HS-5 (cell line): ENCODE measurements at places on chromosomes 16 and 17.

- no peak for DNase-seq
Measured at GRCh38 chr16:14101415-14101814, 30.3 kb downstream of the MRTFB start.

- DNase-seq: no peak
Measured at GRCh38 chr17:55567240-55568214, 56.3 kb upstream of the SMIM36 start.

DNA sequence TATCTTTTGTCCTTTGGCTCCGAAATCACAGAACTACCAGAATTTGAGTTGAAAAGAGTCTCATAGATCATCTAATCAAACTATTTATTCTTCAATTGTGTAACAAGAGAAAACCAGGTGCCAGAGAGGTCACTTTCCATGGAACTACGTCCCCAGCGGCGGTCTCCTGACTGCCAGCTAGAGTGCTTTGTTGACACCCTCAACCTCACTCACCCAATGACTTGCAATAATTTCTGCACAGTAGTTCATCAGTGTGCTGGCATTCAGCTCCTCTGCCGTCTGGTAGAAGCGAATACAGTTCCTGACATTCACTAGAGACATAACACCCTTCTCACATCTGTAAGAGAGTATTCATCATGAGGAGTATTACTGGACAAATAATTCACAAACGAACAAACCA is 54.2 kb downstream of the ANKFY1 start:
- no peak for DNase-seq

GRCh38 chr16:35431829-35432663 is 1972.6 kb downstream of the TP53TG3F start:
- no peak for DNase-seq

- DNase-seq: no peak
Measured at GRCh38 chr16:71811261-71811803, 2.7 kb upstream of the AP1G1 start.

DNA sequence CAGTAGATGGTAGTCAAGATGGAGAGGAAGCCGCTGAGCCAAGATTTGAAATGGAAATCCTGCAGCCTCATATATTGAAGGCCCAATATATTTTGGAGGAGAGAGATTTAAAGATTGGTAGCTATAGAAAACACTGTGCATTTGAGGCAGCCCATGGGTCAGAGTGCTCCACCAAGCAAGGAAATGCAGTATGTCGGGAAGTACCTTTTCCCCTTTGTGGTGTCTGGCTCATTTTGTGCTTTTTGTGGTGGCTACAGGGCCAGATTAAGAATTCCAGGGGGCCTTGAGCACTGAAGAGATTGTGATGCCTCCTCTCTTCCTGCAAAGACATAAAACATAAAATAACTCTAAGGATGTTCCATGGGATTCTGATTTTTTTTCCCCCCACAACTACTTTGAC is 39.6 kb downstream of the CDRT15 start:
- no peak for DNase-seq

DNA sequence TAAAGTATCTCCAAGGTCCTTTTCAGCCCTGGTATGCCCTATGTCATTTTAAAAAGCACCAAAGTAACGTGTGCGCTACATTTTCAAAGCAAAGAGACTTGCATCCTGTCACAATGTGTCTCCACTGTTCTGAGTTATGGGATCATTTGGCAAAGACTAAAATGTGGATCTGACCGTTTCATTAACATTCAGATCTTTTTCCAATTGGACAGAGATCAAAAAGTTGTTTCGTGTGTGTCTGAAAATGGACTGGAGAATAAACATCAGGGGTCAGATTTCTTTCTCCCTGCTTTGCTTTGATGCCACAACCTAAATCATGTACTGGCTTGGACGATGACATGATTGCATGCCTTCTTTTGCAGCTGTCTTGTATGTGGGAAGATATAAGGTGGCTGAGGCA is 136.0 kb upstream of the NOG start:
- DNase-seq: no peak

DNA sequence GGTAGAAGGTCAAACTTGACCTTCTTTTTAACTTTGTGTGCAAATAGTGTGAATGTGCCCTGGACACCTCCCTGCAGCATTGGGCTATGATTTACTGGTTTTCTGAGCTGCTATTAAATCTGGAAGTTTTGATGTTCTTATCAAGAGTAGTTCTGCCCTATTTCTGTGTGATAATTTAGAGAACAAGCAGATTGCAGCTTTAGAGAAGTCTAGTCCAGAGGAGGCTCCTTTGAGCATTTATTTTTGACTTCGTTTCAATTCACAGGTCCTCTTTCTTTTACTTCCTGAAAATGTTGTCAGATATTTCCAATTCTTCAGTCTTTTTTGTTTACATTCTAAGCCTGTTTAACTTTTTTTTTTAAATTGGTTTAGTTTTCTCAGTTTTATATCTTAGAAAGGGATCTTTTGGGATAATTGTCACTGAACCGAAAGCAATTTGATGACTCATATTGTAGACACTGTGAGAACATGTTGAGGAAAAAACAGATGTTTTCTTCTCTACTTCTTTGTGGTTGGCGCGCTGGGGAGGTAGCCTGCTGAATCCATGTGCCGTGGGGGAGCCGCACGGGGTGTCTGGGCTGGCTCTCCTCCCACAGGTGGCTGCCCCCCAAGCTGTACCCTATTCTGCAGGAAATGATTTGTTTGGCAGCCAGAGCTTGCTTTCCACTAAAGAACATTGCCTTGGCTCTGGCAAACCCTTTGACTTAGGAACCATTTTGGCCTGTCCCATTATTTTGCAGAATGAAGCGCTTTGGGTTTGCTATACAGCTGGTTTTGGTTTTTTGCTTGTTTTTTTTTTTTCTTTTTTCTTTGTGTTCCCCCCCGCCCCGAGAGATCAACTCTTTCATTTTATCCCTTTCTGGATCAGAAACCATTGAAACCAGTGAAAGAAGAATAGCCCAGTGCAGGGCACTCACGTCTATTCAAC is 53.4 kb downstream of the MFSD11 start:
- peak; percentile 28 for DNase-seq

- DNase-seq: no peak
Measured at GRCh38 chr17:9343516-9343915, 232.1 kb downstream of the STX8 start.

DNA sequence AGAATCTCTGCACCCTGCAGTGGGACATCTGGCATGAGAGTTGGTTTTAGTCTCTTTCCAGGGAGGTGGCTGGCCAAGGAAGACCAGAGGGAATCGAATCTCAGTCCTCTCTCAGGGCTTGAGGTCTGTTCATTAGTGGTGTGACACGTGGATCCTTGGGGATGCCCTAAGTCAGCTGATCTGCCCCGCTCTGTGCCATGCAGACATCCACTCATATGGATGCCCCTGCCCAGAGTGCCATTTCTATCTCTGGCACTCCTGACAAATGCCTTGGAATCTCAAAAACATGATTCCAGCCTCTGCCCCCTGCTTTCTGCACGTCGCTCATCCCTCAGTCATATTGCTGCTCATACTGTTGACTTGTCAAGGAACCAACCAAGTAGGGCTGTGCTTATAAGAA is 38.8 kb downstream of the WSCD1 start:
- DNase-seq: no peak

DNA sequence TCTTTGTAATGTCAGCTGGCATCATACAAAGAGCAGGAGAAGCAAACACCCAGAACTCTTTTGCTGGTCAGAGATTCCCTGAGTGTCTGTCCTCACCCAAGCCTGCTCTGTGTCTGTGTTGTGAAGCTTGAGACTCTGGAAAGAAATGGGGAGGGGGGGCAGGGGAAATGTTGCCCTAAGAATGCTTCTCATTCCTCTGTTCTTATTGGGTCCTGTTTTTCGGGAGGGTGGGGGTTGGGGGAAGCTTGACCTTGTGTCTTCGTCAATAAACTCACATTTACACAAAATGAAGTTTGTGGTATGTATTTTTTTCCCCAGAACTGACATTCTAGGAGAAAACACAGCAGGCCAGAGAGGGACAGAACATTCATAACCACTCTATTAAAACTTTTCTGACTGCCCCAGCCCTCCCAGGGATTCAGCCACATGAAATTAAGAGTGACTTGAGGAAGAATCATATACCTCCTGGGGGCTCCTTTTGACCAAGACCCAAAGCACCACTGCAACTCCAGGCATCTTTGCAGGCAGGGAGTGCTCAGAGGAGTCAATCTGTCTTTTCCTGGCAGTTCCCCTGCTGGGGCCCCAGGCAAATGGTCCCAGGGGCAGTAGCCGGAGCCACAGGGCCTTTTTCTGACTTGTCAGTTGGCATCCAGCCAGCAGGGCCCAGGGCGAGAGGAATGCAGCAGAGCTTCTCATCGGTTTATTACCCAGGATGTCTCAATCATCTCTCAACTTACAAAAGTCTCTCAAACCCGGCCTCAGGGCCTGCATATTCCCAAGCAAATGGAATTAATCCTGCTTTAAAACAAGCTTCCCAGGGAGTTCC is 5.1 kb upstream of the RASL10B start:
- DNase-seq: peak; percentile 48

DNA sequence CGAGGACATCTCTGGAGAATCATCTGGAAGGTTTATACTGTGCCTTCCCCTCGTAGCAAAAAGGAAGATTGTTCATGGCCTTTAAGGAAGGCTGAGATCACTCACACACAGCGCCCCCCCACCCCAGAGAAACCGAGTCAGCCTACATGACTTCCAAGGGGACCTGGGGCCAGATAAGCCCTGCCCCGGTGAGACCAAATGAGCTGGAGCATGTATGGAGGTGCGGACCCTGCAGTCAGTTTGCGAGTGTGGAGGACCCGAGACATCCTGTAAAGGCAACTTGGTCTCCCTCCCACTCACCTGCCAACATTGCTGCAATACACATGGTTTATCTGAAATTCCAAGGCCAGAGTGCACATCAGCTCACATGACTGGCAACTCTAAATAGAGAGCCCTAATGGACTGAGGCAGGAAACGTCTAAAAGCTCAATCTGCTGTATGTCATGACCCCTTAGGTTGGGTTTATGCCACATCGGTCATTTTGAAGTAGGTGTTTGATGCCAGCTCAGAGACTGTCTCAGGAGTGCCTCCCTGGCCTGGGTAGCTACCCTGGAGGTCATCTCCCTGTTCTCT is 233.6 kb downstream of the CPPED1 start:
- no peak for DNase-seq

- peak; percentile 36 for DNase-seq
Measured at GRCh38 chr17:69286257-69286656, 40.7 kb downstream of the ABCA5 start.

DNA sequence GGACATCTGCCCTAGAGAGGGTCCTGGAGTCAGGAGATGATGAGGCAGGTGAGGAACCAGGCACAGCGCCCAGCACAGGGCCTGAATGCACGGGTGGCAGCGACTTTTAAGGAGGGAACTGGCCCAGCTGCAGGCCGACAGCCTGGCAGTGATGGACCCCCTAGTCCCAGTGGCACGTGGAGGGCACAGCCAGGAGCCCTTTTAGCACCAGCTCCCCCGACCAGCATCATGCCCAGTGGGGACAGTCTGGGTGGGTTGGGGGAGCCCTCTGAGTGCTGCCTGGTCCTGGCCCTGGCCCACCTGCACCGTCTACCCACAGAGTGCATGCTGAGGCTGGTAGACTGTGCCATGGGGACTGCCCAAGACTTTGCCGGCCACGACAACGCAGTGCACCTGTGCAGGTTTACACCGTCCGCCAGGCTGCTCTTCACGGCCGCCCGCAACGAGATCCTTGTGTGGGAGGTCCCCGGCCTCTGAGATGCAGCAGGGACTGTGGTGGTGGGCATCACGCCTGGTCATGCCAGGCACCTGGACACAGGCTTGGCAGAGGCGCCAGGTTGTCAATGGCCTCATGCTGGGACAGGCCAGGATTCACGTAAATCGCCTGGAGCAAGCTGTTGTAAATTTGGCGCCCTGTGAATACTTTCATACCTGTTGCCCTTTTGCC is 686 bp upstream of the RHOT2 start:
- no peak for DNase-seq

GRCh38 chr16:561957-562938 is 2.1 kb downstream of the PRR35 start:
- DNase-seq: no peak

DNA sequence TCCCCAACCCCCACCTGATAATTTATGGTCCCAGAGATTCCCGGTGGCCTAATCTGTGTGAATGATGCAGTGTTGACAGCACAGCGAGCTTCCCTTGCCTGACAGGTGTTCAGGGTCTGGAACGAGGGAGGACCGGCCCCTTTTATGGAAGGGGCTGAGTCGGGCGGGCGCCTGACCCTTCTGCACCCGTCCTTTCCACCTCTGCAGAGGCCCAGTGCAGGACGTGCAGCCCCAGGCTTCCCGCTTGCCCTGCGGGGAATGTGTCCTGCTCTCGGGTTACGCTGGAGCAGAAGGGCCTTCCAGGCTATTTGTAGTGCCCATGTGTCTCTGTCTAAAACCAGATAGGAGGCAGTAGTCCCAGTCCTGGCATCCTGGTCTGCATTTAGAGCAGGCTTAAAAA is 16.2 kb downstream of the SMTNL2 start:
- DNase-seq: no peak

DNA sequence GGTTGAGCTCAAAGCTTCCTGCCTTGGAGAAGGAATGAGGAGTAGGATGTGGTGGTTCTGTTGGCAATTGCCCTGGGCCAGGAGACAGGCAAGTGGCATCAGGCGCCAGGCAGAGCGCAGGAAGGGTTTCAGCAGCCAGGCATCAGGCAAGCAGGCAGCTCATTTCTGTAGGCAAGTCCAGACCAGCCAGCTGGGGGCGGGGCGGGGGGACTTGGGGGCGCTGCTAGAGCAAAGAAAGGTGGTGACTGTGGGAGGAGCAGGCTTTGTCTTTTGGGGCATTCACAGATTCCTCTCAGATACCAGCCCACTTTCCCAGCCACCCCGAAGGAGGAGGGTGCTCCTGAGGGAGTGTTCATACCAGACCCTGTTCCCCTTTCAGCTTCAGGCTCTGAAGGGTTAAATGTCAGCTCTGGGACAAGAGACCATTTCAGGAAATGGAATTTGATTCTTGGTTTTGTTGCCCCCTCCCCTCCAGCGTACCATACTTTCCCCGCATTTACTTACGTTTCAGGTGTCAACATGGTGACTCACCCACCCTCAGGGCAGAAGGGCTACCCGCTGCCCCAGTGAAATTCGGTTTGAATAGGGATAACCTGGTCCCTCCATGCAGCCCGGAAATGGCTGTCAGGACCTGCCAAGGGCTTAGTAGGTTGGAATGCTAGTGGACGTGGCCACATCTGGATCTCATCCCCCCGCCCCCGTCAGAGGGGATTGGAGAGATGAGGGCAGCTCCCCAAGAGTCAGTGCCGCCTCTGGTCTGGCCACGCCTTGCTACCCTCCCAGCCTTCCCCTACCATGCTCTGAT is 13.2 kb downstream of the NGFR start:
- DNase-seq: no peak

- no peak for DNase-seq
Measured at GRCh38 chr16:24491731-24492130, 47.6 kb upstream of the RBBP6 start.

GRCh38 chr16:49093939-49094338 is 187.7 kb downstream of the CBLN1 start:
- no peak for DNase-seq

GRCh38 chr16:27769561-27770255 is 219.8 kb downstream of the KATNIP start:
- no peak for DNase-seq

GRCh38 chr17:4492721-4493561 is 5.7 kb upstream of the SPNS2 start:
- DNase-seq: no peak

GRCh38 chr17:7440113-7440833 is 961 bp downstream of the FGF11 start:
- DNase-seq: no peak
